ENCODE measurements at places on chromosomes 7 and 10. TPM values are rescaled to one million over a fixed set of nuclear protein-coding genes. Genes with fewer than 3 reads are reported as not detected.

The ATOH7 gene
- 0.05 TPM for total RNA-seq

The POLR1F gene
- total RNA-seq: 15.5 TPM

DNA sequence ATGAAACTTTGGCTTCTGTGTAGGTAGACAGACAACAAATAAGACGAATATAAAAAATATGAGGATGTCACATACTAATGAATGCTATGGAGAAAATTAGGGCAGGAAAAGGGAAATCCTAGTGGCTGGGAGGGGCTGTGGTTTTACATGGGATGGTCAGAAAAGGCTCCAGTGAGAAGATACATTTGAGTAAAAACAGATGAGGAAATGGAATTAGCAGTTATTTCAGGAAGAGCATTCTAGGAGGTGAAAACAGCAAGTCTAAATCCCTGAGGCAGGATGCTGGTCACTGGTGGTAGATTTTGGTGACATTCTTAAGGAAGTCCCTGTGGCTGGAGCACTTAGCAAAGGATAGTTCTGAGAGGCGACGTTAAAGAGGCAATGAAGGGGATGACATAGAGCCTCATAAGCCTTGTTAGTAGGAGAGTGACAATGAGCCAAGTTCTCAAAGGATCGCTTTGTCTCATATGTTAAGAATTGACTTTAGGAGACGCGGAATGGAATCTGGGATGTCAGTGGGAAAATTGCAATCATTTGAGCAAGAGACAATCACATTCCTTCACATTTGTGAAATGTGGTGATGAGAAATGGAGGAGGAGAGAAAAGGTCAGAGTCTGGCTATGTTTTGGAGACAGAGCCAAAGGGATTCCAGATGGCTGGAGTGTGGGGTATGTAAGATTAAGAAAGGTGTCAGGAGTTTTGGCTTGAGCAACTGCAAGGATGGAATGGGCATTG, 384.7 kb upstream of the FZD8 start:
- DNase-seq: no peak

- DNase-seq: no peak
Measured at GRCh38 chr10:59019603-59020002, 156.8 kb upstream of the PHYHIPL start.

DNA sequence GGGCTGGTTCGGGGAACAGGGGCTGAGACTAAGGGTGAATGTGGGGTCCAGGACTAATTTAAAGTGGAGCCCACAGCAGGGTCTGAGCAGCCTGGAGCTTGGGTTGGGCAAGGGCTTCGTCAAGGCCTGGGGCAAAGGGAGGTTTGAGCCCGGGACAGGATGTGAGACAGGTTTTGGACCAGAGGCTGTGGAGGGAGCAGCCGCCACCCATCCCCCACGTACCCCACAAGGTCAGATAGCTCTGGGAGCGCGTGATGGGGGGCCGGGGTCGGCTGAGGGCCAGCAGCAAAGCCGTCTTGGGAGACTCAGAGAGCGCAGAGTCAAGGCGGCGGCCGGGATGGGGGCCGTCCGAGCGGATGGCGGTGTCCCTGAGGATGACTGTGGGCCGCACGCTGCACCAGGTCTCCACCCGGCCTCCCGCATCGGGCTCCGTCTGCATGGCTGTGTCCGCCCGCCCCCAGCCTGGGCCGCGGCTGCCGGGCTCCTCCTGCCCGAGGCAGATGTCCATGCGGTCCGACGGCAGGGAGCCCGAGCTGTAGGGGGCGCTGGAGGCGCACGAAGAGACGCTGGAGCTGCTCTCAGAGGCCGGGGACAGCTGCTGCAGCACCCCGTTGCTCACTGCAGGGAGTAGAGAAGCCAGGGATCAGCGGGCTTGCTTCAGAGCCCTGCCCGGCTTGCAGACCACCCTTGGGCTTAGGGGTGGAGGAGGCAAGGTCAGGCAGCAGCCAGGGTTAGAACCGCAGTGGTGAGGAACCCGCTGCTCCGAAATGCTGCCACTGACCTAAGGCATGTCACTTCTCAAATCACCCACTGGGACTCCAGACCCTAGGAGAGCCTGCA, 12.1 kb downstream of the PDZD7 start:
- no peak for DNase-seq

All from thymus (tissue), 14 donors.